ENCODE measurements at places on chromosomes 2 and 18.

DNA sequence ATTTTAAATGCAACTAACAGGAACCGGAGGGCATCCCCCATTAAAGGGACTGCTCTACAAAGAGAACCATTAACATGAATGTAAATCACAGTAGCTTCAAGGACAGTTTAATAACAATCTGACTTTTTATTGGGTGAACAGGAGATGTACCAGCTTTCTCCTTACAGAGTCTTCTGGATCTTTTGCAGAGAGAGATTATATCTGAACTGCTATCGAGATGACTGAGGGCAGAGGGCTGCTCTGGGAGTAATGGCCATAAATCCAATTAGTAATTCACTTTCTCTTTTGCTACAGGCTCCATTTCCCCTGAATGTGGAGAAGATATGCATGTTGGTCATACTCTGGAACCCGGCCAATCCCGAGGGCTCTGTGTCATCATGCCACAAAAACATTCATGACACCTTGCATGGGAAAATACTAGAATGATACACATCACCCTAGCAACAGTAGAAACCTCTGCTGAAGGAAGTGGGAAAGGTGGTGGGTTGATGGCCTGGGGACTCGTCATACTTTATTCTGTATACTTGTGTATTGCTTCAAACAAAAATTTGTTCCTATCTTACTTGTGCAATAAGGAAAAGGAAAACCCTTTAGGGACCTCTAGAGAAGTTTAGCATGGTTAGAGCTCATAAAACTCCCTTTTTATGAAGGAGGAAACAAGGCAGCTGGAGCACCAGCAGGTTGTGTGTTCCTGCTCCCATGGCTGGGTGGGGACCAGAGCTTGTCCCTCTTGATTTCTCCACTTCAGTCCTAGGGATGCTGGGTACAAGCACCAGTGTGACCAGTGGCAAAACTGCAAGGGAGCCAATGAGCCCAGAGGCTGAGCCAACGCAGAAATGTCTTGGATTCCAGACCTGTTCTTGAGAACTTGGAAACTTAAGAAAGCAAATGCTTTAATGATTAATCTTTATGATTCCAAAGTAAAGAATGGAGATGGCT, 26.0 kb downstream of the CTAGE1 start:
- DNase-seq, result peak; percentile 50

- DNase-seq, result no peak
Observed at GRCh38 chr2:184780944-184781343, 182.6 kb downstream of the ZNF804A start.

- no peak for DNase-seq
Observed at GRCh38 chr18:39190508-39190907, 1624.9 kb upstream of the CELF4 start.

DNA sequence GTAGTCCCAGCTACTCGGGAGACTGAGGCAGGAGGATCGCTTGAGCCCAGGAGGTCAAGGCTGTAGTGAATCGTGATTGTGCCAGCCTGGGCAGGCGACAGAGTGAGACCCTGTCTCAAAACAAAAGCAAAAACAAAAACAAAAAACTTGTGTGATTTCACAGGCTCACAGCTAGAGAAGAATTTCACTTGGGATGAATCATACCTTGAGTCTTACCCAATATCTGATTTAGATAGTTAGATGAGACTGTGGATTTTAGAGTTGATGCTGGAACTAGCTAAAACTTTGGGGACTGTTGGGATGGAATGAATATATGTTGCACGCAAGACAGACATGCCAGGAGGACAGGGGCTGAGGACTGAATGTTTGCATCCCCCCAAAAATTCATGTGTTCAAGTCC, 4.4 kb downstream of the ANKRD29 start:
- no peak for DNase-seq

- no peak for DNase-seq
Observed at GRCh38 chr2:96524482-96525210, 11.9 kb upstream of the ARID5A start.

GRCh38 chr18:49898421-49898820, 85.1 kb upstream of the ACAA2 start:
- no peak for DNase-seq

Data from GM04503 (cell line).